CD4-positive, alpha-beta T cell treated with Interleukin-2 at 100 ng/mL for 4 hours (primary cell): ENCODE measurements at places on chromosomes 3 and 15.

- no peak for DNase-seq
Measured at GRCh38 chr3:154040283-154040682, 80.9 kb upstream of the ARHGEF26 start.

- peak; percentile 4 for DNase-seq
Measured at GRCh38 chr3:123067689-123068600, 1.1 kb downstream of the PDIA5 start.

GRCh38 chr3:114393367-114394072, 99.7 kb downstream of the TIGIT start:
- DNase-seq = peak; percentile 14

DNA sequence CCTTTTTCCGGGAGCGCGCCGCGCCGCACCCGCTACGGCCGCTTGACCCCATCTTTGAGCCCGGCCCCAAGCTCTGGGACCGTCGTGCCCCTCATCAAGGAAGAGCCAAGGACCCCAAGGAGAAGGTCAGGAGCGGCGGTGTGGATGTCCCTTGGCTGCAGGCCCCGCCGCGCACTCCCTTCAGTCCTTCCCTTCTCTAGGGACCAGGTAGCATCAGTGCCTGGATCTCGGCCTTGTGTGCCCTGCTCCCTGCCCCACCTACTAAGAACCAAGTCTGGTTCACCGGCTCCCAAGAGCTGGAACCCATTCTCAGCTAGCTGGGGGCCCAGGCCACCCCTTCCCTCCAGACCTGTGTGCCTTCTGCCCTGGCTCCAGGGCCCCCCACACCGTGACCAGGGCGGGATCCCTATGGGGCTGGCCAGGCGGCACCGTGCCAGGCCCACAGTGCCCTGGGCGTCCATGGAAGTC, 69.3 kb upstream of the CGNL1 start:
- DNase-seq = no peak

GRCh38 chr3:4906107-4906621, 73.1 kb upstream of the BHLHE40 start:
- DNase-seq = peak; percentile 50

DNA sequence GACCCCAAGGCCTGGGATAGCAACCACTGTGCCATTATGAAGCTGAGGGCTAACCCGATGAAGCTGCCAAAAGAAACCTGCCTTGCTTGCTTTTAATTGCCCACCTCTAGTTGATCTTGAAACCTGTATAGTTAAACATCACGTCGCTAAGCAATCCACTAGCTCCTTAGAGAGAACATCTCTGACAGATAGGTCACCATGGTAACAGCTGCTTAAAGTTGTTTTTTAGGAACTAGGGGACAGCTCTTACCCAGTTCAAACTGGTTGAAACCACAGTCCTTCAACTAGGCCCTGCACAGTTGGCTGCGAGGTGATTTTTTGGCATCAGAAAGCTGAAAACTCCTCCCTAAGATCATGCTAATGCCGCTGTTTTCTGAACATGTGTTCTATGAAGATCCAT, 135.7 kb downstream of the EBLN2 start:
- DNase-seq = no peak

DNA sequence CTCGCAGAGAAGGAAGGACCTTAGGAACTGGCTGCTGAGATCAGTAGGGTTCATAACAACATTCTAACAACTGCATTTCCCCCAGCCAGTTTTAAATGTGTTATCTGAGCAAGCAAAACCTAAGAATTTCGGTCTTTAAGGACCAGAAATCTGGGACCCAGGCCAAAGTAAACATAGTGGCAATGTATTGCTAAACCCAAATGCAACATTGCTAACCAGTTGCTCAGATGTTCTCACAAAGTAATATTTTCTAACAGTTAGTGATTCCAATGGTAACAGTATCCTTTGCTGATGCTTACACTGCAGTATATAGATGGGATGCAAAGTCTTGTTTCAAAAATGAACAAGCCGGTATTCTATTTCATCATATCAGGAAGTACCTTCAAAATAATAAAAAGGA, 254.3 kb downstream of the RYR3 start:
- DNase-seq = no peak

GRCh38 chr3:72082776-72083462, 298.0 kb upstream of the PROK2 start:
- DNase-seq = no peak

DNA sequence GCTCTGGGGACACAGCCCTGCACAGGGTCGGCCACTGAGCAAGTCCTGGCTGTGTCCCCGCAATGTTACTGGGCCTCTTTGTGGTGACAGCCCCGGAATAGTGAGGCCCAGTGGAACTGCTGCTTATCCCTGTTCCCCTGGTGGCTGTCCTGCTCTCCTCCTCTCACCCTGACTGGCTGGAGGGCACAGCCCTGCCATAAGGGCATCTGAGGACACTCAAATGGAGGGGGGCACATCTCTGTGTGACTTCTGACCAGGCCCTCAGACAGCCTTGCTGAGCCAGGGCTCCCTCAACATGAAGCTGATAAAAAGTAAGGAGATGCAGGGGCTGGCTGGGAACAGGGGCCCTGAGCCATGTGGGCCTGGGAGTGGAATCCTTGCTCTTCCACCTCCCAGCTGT, 127.4 kb upstream of the ATP2B2 start:
- DNase-seq = no peak

GRCh38 chr15:91268510-91268909, 168.5 kb downstream of the SV2B start:
- DNase-seq = no peak

- no peak for DNase-seq
Measured at GRCh38 chr3:120089089-120089488, 5.2 kb downstream of the GSK3B start.

- no peak for DNase-seq
Measured at GRCh38 chr3:174440253-174440701, 418.9 kb upstream of the NAALADL2 start.

GRCh38 chr3:78257951-78258530, 1218.1 kb downstream of the ROBO2 start:
- DNase-seq = no peak

GRCh38 chr3:13053420-13053819, 19.8 kb downstream of the IQSEC1 start:
- no peak for DNase-seq

GRCh38 chr15:37112971-37113670, 12.8 kb upstream of the MEIS2 start:
- DNase-seq = no peak

- no peak for DNase-seq
Measured at GRCh38 chr15:80059786-80060355, 395 bp downstream of the ZFAND6 start.

- no peak for DNase-seq
Measured at GRCh38 chr15:39320886-39321285, 260.0 kb upstream of the THBS1 start.

- DNase-seq = no peak
Measured at GRCh38 chr3:189457201-189457607, 174.0 kb upstream of the TP63 start.

GRCh38 chr3:3117651-3118050, 7.5 kb upstream of the IL5RA start:
- DNase-seq = no peak

DNA sequence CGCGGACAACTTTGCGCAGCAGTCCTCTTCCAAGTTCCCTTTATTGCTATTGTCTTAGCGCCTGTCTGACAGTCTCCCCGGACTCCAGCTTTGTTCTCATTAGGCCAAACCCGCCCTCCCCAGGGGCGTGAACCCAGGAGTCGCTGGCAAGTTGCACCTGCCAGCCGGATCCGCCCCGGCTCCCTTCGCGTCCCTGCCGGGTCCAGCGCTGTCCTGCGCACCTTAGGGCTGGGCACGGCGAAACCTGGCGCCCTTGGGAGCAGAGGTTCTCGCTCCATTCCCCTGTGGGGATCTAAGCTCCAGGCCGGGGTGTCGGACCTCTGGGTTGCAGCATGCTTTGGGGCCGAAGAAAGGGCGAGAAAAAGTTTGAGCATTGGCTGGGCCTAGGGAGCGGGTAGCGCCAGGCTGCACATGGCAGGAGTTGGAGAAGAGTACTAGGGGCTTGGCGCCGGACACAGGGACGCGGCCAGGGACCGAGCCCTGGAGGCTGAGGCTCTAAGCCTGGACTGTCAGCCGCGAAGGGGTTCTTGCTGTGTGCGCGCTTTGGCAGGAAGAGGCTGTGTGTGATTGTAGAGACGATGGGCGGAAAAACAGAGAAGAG, 335.1 kb upstream of the THRB start:
- DNase-seq = no peak

DNA sequence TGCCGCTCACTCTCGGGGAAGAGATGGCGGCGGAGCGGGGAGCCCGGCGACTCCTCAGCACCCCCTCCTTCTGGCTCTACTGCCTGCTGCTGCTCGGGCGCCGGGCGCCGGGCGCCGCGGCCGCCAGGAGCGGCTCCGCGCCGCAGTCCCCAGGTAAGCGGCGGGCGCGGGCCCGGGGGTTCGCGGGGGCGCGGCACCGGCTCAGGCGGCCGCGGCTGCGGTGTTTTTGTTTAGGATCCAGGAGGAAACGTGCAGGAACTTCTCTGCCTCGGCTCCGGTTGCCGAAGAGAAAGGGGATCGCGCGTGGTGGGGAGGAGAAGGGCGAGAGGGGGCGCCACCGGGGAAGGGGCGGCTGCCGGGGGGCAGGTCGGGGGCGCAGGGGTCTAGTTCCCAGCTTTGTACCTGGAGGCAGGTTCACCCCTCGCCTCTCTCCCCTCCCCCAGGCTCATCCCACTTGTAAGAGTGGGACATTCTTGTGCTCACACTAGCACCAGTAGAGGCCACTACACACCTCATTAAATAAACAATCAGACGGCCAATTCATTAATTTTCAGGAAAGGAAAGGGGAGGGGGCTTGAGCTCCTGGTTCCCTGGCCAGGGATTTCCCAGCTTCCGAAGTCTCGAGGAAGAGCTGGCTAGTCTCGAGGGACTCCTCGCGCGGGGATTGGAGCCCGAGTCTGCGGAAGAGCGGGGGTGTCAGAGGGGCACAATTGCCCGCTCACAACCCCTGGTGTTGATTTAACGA, 562 bp downstream of the NEO1 start:
- DNase-seq = peak; percentile 19

DNA sequence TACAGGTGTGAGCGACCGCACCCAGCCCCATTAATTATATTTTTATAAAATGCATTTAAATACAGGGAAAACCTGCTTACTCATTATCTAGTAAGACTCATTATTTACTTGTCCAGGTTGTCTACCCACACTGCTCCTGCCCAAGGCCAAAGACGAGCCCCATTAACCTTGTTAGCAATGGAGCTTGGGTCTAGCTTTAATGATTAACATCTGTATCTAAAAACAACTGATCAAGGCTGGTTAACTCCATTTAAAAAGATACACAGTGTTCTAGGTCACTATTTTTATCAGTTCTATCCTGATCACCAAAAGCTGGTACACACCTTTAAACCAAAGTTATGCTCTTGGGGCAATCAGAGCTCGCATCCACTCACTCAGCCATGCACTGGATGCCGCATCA, 10.4 kb upstream of the NCKIPSD start:
- DNase-seq = no peak

DNA sequence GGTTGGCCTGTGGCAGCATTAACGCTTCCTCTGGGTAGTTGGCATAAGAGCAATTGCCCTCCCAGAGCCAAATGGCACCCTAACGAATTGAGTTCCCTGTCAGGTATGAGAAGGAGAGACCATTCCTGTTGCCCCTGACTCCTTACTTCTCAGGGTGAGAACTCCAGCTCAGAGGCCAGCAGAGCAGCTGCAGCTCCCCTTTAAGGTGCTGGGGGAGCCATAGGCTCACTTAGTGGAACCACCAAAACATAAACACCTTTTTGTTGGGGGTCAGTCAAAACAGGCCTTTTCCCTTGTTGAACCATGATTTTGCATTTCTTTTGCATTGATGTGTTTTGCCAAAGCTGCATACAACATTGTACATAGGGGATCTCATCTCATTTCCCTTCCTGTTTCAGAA, 28.1 kb upstream of the LHFPL4 start:
- DNase-seq = no peak

DNA sequence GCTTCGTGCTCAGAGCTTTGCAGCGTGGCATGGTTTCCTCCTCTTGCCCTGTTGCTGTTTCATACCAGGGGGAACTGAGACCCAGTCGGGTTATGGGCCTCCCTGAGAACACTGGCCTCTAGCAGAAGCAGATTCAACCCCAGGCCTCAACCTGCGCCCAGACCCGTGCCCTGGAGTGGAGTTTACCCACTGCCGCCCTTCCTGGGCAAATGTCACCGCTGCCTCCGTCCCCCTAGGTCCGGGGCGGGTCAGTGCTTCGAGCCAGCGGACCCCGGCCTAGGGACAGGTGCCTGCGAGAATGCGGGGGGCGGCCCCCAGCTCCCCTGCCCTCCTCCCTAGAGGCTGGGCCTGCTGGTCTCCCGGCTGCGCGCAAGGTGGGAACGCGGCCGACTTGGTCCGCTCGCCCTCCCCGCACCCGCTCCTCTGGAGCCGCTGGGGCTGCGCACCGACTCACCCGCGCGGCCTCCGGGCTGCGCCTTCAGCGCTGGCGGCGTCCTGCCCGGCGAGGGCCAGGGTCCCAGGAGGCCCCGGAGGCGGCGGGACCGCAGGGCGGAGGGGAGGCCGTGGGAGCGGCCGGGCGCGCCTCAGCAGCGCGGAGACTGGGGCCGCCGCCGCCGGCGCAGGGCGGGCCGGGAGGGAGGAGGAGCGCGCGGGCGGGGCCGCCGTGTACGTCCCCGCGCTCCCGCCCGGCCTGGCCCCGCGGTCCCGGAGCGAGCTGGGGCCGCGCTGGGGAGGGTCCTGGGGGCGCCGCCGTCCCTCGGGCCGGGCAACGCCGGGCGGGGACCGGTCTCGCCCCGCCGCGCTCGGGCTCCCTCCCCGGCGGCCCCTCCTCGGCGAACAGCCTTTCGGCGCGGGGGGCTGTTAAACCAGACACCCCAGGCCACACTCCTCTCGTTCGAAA, at the start of gene PIGZ:
Gene PIGZ, minus strand, starts transcription at position 601 of the 901 bp plus-strand sequence. CDS start 16,802 bp downstream, outside the sequence.
- peak; percentile 22 for DNase-seq

DNA sequence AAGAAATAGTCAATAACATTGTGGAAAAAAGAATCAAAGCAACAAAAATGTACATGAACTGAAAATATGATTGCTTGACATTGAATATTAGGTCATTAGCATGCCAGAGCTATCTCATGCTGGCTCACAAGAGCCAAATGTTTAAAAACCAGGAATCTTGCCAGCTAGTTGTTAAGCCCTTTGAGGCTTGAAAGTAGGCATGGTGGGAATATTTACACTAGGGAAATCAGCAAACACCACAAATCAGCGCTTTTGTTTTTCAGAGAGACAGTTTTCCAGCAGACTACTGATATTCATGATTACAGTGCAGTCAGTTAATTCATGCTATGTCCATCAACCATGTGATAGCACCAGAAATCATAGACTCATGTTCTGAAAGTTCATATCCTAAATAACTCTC, 144.8 kb downstream of the ARPP21 start:
- DNase-seq = no peak

DNA sequence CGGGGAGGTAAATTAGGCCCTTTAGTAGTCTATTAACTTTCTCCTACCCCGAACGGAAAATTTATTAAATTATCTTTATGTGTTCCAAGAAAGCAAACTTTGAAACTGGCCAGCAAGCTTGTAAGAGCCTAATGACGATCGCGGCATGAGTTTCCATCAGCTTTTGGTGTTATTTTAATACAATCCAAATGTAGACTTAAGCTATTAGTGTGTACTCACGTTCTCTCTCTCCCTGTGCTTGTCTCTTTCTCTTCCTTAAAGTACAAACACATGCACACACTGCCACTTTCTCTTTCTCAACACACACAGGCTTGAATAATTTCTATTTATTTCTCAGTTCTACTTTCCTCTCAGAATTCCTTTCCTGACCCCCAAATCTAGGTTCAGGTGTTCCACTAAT, 108.8 kb upstream of the MME start:
- no peak for DNase-seq

- DNase-seq = no peak
Measured at GRCh38 chr3:129954514-129954913, 20.0 kb upstream of the TRH start.

GRCh38 chr3:129936757-129937156, 37.8 kb upstream of the TRH start:
- DNase-seq = peak; percentile 35
